ENCODE measurements at places on chromosomes 1 and 21.

GRCh38 chr1:8860738-8861516, 17.6 kb downstream of the ENO1 start:
- no peak for DNase-seq

DNA sequence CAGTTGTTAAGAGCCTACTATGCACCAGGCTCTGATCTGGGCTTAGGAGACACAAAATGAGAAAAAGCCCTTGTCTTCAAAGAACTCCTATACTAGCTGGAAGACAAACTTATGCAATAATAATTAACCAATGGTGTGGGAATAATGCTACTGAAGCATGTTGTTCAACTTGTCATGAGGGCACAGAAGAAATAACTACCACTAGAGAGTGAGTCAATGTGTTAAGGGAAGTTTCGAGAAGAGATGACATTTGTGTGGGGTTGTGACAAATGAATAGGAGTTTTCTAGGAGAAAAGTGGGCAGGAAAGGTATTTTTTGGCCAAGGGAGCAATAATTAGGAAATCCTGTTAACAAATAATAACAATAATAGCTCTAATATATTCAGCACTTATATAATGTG, 205.0 kb downstream of the PDE4B start:
- DNase-seq = no peak

DNA sequence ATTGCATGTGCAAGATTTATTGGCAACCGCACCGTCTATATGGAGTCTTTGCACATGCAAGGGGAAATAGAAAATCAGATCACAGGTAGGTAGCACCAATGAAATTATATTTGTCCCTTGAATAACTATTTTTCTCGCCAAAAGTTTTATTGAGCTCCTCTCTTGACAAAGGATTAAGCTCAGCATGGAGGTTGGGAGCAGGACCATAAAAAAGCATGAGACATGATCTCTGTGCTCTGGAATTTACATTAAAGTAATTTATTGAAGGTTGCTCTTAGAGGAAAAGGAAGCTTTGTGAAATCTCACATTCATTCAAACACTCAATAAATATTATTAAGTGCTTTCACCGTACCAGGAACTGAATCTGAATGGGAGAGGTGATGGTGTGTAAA, 66.0 kb upstream of the UBE2U start:
- no peak for DNase-seq

DNA sequence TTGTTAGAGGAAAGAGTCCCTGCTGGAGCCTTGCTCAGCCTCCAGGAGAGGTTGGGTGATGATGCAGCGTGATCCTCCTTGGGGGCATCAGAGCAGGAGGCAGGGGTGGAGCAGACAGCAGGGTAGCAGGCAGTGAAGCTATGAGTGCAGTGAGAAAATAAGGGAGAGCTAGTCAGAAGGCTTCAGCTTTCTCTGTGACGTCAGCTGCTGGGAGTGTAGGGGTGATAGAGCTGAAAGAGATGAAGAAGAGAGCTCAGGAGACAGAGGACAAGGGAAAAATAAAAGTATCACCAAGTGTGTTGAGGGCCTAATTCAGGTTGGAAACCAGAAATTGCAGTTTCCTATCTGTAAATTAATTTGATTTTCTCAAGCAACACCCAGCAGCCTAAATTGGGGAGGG, 2.2 kb upstream of the ADAM30 start:
- no peak for DNase-seq

GRCh38 chr21:26098772-26099397, 71.7 kb downstream of the APP start:
- DNase-seq = no peak

DNA sequence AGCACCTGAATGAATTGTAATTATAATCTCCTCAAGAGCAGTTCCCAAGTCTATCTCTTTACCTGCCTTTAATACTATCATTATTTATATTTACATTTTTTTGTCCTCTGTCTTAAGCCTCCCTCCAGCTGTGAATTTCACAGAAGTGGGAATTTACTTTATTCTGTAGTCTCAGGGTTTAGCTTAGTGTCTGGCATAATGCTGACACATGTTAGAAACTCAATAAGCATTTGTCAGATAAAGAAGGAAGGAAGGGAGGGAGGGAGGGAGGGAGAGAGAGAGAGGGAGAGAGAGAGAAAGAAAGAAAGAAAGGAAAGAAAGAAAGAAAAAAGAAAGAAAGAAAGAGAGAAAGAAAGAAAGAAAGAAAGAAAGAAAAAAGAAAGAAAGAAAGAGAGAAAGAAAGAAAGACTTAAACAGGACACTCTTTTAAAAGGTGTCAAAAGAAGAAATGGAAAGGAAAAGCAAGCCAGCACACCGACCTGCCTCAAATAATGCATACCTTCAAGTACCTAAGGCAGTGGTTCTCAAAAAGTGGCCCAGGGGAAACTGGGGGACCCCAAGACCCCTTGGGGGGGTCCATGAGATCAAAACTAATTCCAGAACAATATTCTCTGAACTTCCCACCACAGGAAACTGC, 1.8 kb upstream of the PGLYRP4 start:
- no peak for DNase-seq

- peak; percentile 28 for DNase-seq
Observed at GRCh38 chr1:91282695-91283420, 121.8 kb downstream of the HFM1 start.

DNA sequence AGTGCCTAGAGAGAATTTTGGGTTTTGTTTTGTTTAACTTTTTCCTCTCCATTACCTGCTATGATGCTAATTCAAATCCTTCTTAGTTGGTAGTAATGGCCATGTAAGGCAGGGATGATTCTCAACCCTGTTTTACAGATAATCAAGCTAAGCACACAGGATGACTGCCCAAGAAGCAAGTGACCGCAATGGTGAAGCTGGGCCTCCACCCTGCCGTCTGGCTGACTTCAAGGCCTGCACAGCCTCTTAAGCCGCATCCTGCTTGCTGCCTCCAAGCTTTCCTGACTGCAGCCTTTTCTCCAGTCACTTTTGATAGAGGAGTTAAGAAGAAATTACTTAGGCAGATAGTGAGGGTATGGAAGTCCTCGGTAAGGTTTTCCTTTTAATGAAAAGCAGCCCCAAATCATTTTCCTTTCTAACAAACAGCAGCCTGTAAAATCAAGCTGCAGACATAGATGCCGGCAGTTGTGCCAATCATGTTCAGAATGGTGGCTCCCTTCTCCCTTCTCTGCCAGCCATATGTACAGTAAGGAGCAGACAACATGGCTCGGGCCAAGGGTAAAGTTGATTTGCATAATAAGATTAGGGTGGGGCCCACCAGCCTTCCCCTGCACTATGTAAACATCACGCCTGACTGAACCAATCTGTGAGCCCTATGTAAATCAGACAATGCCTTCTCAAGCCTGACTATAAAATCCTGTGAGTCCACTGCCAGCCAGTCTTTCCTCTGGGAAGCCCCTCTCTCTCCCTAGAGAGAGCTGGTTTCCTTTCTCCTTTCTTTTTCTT, 8.8 kb upstream of the CTBS start:
- DNase-seq = no peak

GRCh38 chr1:229970714-229971113, 96.3 kb upstream of the GALNT2 start:
- no peak for DNase-seq

DNA sequence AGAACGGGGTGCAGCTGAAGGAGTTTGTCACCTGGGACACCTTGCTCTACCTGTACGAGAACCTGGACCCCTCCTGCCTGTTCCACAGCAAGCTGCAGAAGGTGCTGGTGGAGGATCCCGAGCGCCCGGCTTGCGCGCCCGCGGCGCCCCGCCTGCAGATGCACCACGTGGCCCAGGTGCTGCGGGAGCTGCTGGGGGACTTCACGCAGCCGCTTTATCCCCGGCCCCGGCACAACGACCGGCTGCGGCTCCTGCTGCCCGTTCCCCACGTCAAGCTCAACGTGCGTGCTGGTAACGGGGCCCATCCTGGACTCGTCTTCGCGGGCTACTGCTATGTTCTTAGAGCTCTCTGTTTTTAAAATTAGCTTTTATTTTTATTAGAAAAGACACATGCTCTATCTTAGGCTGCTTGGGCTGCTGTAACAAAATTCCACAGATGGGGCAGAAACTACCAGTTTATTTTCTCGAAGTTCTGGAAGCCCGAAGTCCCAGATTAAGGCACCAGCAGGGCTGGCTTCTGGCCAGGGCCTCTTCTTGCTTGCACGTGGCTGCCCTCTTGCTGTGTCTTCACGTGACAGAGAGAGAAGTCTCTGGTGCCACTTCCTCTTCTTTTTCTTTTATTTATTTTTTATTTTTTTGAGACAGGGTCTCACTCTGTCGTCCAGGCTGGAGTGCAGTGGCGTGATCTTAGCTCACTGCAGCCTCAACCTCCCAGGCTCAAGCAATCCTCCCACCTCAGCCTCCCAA, 38.1 kb downstream of the TRPM2 start:
- DNase-seq = no peak

DNA sequence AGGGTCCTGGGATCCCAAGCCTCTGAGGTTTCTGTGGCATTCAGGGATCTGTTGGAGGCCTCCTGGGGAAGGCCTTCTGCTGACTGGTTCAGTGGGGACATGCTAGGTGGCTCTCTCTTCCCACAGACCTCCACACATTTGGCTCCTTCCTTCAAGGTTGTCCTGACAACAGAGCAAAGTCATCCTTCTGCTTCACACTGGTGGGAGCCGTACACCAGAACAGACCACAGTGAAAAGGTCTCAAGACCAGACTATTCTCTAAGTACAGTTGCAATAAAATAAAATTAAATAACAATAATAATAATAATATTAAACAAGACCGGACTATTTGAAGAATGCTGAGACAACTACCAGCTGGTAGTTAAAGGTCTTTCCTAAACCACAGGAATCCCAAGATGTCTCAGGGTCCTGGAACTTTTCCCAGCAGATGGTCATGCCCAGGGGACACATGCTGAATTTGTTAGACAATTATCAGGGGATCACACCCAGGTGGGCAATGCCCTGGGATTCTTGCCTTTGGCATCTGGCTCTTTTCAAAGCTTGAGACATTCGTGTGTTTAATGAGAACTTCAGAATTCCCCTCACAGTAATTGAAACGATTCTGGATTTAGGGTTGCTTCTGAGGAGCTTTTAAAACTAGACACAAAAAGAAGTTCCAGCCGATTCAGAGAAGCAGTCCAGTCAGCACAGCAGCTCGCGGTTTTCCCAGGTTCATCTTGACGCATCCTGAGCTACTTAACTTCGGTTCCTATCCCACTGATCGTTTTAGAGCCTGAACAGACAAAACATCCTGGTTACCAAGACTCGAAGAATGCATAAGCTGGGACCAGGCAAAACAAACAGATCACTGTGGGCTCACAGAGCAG, 22.9 kb downstream of the HTR1D start:
- no peak for DNase-seq

DNA sequence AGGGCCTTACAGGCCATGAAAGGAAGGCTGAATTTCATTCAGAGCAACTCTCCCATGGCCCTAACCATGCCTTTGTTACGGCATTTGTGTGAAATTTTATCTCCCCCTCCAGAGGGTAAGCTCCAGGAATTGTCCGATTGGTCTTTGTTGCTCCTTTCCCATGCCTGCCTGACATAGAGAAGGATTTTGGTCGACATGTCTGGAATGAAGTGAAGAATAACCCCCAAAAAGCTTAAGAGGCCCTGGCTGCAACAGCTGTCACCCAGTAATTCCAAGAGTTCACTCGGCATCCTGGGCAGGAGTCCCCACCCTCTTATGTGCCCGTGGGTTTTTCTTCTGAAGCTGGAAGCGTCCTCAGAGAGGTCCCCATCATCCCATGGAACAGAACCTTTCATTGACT, 20.6 kb downstream of the CDA start:
- DNase-seq = no peak

GRCh38 chr1:174953285-174954072, 46.3 kb upstream of the CACYBP start:
- no peak for DNase-seq

DNA sequence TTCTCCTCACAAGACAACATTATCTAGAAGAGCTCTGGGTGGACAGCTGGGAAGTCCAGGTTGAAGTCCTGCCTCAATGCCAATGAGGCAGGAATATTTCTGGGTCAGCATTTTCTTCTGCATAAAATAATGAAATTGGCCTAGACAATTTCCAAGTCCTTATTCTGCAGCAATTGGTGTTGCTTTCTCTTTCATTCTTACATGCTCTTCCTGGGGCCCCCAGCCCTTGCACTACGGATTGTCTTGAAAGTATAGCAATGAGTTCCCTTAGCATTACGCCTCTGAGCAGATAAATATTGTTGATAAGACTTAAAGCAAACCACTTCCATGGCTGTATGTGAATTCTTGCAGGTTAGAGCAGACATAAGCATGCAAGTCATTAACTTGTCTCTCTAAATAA, 188.5 kb downstream of the TGFBR3 start:
- peak; percentile 18 for DNase-seq

- DNase-seq = no peak
Observed at GRCh38 chr1:24897263-24898151, 32.6 kb downstream of the RUNX3 start.

DNA sequence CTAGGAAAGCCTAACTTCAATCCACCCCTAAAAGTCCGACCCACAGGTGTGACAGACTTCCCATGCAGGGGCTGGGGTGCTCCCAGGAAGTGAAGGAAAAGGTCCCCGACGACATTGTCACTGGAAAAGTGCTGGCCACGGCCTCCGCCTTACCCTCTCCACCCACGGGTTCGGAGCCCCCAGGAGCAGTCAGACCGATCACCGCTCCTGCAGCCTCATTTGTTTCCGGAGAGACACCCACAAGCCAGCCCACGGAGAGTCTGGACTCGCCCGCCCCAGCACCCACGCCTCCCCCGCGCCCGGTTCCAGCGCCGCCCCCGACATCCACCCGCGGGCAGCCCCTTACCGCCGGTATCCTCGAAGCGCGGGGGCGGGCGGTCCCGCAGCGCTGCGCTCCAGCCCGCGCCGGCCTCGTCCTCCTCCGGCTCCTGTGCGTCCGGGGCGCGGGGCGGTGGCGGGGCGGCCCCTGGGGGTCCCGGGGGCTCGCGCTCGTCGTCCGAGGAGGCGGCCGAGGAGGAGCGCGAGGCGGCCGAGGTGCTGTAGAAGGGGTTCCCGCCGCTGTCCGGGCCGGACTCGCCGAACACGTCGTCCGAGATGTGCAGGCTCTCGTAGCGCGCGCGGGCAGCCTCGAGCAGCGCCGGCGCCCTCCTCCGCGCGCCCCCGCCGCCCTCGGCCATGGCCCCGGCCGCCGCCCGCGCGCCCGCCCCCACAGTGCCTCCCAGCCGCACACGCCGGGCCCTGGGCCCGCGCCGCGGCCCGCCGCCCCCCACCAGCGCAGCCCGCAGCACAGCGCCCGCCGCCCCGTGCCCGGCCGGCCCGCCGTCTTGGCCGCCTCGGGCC, 660 bp downstream of the PGBD5 start:
- DNase-seq = no peak

DNA sequence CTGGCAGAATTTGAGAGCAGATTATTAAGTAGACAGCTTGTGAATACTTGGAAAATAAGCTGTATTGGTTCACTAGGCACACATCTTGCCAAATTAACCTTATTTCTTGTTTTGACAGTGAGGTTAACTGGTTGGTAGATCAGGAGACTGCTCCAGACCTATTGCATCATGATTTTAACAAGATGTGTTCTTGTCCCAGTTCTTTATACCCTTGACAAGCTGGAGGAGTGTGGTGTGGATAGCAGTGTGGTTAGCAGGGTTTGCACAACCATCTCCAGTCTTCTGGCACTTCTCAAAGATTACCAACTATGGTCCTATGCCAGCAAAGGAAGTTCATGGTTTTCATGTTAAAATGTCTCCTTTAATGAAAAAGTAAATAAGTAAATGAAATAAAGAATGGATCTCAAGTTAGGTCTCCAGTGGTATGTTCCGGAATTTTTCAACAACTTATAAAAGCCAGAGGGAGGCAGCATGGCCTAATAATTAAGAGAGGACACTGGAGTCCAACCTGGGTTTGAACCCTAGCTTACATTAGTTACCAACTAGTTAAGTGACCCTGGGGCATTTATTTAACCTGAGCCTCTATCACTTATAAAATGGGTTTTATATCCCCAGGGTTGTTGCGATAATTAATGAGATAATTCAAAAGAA, 34.1 kb downstream of the DDX20 start:
- DNase-seq = no peak

GRCh38 chr1:152034324-152034653, 2.5 kb downstream of the S100A11 start:
- no peak for DNase-seq

All from activated gamma-delta T cell treated with Interleukin-2 at 50 U/mL for 16 hours (primary cell).